ENCODE measurements at places on chromosomes 1 and 21. TPM values are rescaled to one million over a fixed set of nuclear protein-coding genes. Genes with fewer than 3 reads are reported as not detected.

Gene COA6
- total RNA-seq: 88.4 TPM

Gene ALPL
- total RNA-seq: 4.8 TPM

Gene LCE3D
- not detected for total RNA-seq

Gene F3
- 6.5 TPM for total RNA-seq

Gene UTS2
- 31.0 TPM for total RNA-seq

Gene OLFML2B
- 3.7 TPM for total RNA-seq

Gene LHX4
- total RNA-seq: 0.07 TPM
